ENCODE measurements at places on chromosomes 2 and 18.

GRCh38 chr2:100919316-100919715, 82.8 kb upstream of the RPL31 start:
- no peak for DNase-seq

- no peak for DNase-seq
Observed at GRCh38 chr2:167712275-167712674, 535.1 kb downstream of the STK39 start.

- peak; percentile 43 for DNase-seq
Observed at GRCh38 chr2:172172513-172173173, 69.9 kb upstream of the DLX2 start.

DNA sequence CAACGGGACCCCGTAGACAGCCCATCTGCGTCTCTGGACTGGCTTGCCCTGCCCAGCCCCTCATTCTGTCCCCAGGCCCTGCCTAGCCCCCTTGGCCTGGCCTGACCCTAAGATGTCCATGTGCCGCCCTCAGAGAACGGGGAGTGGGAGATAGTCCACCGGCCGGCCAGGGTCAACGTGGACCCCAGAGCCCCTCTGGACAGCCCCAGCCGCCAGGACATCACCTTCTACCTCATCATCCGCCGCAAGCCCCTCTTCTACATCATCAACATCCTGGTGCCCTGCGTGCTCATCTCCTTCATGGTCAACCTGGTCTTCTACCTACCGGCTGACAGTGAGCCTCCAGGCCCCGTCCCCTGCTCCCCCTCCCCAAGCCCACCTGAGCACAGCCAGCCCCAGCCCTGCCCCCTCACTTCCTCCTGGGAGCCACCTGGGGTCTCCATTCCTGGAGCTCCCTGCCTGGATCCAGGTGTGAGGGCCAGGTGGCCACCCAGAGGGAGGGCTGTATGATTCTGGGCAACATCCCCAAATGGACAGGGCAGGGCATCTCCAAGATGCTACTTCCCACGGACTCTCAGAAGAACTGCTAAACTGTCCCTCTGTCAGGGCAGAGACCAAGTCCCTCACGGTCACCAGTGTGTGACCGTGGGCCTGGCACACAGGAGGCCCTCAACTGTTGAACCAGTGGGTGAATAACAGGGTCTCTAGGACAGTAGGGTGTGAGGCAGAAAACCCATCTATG, 4.0 kb downstream of the CHRND start:
- DNase-seq = no peak

DNA sequence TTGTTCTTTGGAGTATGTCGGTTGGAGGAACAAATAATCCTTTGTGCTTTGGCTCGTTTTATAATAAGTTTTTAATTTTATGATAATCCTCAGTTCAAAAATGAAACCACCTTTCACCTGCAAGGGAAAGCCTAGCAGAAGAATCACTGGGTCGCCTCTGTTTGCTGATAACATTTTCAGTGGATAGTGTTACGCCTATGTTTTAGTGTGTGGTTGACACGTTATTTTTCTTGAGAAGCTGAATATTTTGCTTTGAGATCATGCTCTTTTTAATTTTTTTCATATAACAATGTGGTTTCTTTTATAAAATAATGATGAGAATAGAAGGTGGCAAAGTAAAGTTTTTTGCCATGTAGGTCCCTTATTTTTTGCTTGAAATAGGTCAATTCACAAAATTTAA, 172.7 kb upstream of the ZEB2 start:
- DNase-seq = no peak

- DNase-seq = peak; percentile 18
Observed at GRCh38 chr18:63788447-63789096, 13.4 kb downstream of the SERPINB7 start.

- DNase-seq = no peak
Observed at GRCh38 chr18:424668-425067, 75.8 kb downstream of the COLEC12 start.

DNA sequence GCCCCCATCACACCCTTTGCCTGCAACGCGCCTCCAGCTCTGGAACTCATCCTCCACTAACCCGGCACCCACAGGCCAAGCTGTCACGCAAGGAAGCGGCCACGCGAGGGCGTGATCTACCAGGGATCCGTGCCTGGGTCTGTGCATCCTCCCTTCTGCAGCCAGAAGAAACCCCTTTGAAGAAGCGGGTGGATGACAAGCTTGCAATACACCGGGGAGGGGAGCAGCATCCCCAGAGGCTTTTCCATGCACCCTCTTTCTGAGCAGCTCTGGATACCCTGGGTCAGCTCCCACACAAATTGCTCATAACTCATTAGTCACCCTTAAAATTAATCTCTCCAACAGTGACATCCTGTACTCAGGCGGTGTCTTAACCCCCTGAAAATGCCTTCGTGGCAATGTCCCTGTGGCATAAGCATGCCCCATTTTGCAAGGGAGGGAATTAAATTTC, 47.6 kb downstream of the PDCL3 start:
- peak; percentile 59 for DNase-seq

DNA sequence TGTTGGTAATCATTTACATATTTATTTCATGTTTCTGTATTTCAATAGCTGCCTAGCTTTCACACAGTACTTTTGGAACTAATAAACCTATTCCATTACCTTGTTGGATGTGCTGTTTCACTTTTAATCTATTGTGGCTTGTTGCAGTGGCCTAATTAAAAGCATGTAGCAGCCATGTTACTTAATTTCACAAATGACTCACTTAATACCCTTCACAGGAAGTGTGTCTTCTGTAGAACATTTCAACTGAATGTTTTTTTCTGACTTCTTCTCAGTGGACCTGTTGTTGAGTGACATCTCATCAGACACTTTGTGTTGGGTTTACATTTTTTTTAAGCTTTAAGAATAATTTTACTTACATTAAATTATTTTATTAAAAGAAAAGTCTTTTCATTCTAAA, 260.5 kb upstream of the THUMPD2 start:
- DNase-seq = no peak

GRCh38 chr18:8332286-8332685, 277.0 kb upstream of the RAB12 start:
- no peak for DNase-seq

- peak; percentile 44 for DNase-seq
Observed at GRCh38 chr2:171160119-171160955, at the start of gene TLK1. Gene TLK1 (minus strand): TSS chr2:171160893. CDS start chr2:171160428, 465 bp downstream.

- no peak for DNase-seq
Observed at GRCh38 chr2:118089139-118089800, 999 bp downstream of the INSIG2 start.

GRCh38 chr2:41791523-41791922, 256.3 kb upstream of the PKDCC start:
- no peak for DNase-seq
